ENCODE measurements at places on chromosomes 1 and 21. TPM values are rescaled to one million over a fixed set of nuclear protein-coding genes. Genes with fewer than 3 reads are reported as not detected.
A peak's percentile ranks its signal among the peaks of the same experiment; 100 is the strongest.

Gene RIPK4
- total RNA-seq, result 0.47 TPM

Gene MAP1LC3C
- not detected for total RNA-seq

Gene NBPF1
- 21.1 TPM for total RNA-seq

Gene HSD3B1
- total RNA-seq, result not detected

Gene MFAP2
- 16.7 TPM for total RNA-seq

Gene MORN1
- 5.0 TPM for total RNA-seq

Gene MIXL1
- not detected for total RNA-seq

Gene CLCA1
- total RNA-seq, result not detected

Gene LRRC39
- 0.13 TPM for total RNA-seq

Gene PRRX1
- total RNA-seq, result 1.2 TPM

Gene EFNA1
- total RNA-seq, result 0.91 TPM

Gene C1QC
- not detected for total RNA-seq

Gene GSTM3
- total RNA-seq, result 223 TPM

GRCh38 chr1:78184460-78185072, 138.8 kb downstream of the GIPC2 start:
- H3K27me3 ChIP-seq, result no peaks in the 10 kb centered on the region
- no peaks in the 10 kb centered on the region for H3K4me1 ChIP-seq
- no peak overlapping the region for H3K4me3 ChIP-seq

- no peaks in the 10 kb centered on the region for H3K4me1 ChIP-seq
- no peak for DNase-seq
- no peak overlapping the region for H3K4me3 ChIP-seq
- H3K27ac ChIP-seq, result no peak overlapping the region
Measured at GRCh38 chr1:108056436-108056990, 91.5 kb upstream of the VAV3 start.

DNA sequence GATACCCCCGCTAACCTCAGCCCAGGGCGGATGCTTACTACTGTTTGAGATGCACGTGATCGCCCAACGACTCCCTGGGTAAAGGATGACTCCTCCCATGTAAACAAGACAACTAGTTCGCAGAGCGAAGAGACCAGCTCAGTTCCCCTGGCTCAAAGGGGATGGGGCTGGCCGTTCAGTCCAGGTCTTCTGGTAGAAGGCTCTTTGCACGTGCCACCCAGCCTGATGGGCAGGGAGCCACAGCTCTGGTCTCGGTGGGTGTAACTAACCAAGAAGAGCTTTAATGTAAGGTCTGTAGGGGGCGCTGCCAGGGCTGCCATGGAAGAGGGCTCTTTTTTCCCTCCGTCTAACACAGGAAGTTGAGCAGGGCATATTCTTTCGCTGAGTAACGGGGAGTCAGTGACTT, 49.4 kb upstream of the PARP1 start:
- H3K4me3 ChIP-seq, result no peak overlapping the region
- no peaks in the 10 kb centered on the region for H3K4me1 ChIP-seq
- no peaks in the 10 kb centered on the region for H3K27me3 ChIP-seq
- H3K27ac ChIP-seq, result no peak overlapping the region
- no peaks in the 10 kb centered on the region for H3K36me3 ChIP-seq
- no peak for DNase-seq

- no peak overlapping the region for H3K27ac ChIP-seq
- no peaks in the 10 kb centered on the region for H3K27me3 ChIP-seq
- H3K36me3 ChIP-seq, result no peaks in the 10 kb centered on the region
- no peaks in the 10 kb centered on the region for H3K4me1 ChIP-seq
- no peak for DNase-seq
Measured at GRCh38 chr1:4058122-4058521, 158.1 kb upstream of the C1orf174 start.

- H3K4me3 ChIP-seq, result peak within 1 kb of the TSS; percentile 18
- no peaks in the 10 kb centered on the region for H3K27me3 ChIP-seq
- H3K27ac ChIP-seq, result peak within 1 kb of the TSS; percentile 99
- H3K4me1 ChIP-seq, result peaks cover 55% of the 10 kb centered on the region
- peaks cover 34% of the 10 kb centered on the region for H3K36me3 ChIP-seq
- peak; percentile 92 for DNase-seq
Measured at GRCh38 chr1:44808063-44808937, at the start of gene BTBD19. Gene BTBD19, plus strand, starts transcription at chr1:44808523. Its CDS starts 298 bp downstream, at chr1:44808821.

GRCh38 chr1:235642011-235642942, 7.3 kb downstream of the GNG4 start:
- H3K4me1 ChIP-seq, result peaks cover 15% of the 10 kb centered on the region
- H3K27ac ChIP-seq, result peak overlapping the region; percentile 31
- H3K27me3 ChIP-seq, result no peaks in the 10 kb centered on the region
- DNase-seq, result peak; percentile 71
- peak overlapping the region; percentile 14 for H3K4me3 ChIP-seq

- no peaks in the 10 kb centered on the region for H3K4me1 ChIP-seq
- DNase-seq, result no peak
- H3K4me3 ChIP-seq, result no peak overlapping the region
- H3K36me3 ChIP-seq, result no peaks in the 10 kb centered on the region
Measured at GRCh38 chr1:57316291-57316690, 107.6 kb downstream of the DAB1 start.

DNA sequence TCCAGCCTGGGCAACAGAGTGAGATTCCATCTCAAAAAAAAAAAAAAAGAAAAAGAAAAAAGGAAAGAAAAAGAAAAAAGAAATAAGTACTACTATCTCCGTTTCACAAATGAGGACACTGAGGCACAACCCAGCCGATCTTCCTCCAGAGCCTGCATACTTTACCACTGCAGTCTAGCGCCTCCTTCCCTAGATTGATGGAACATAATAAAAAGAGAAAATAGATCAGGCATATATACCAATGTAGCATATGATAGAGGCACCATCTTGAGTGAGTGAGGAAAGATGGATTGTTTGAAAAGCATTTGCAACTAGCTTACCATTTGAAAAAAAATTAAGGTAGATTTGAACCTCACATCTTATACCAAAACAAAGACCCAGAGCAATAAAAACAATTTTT, 5.2 kb upstream of the DPM3 start:
- H3K27ac ChIP-seq, result no peak overlapping the region
- peaks cover 4% of the 10 kb centered on the region for H3K27me3 ChIP-seq
- no peak for DNase-seq
- H3K36me3 ChIP-seq, result no peaks in the 10 kb centered on the region
- H3K4me1 ChIP-seq, result peaks cover 2% of the 10 kb centered on the region

- H3K27me3 ChIP-seq, result peaks cover 34% of the 10 kb centered on the region
- no peak for DNase-seq
- no peak overlapping the region for H3K27ac ChIP-seq
Measured at GRCh38 chr21:41169701-41170100, 1.7 kb downstream of the BACE2 start.

DNA sequence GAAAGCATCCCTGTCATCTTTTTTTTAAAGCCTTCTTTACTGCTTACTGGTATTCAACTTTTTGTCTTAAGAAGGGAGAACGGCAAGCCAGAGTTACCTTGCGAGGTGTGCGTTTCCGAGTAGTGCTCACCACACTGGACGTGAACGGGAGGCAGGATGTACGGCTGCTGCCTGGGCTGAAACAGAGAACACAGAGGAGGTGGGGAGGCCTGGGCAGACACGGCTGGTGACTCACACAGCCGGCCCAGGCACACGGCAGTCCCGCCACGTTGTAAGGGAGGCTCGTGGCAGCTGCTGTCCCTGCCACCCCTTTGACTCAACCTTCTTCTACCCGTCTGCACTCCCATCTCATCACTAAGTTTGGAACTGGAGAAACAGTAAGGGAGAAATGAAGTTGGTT, 105.8 kb downstream of the SMYD2 start:
- H3K4me3 ChIP-seq, result no peak overlapping the region
- peaks cover 69% of the 10 kb centered on the region for H3K36me3 ChIP-seq
- H3K27me3 ChIP-seq, result no peaks in the 10 kb centered on the region
- peak; percentile 82 for DNase-seq
- peaks cover 33% of the 10 kb centered on the region for H3K4me1 ChIP-seq

GRCh38 chr1:53942127-53942957, 3.2 kb downstream of the IFT25 start:
- H3K36me3 ChIP-seq, result peaks cover 27% of the 10 kb centered on the region
- no peak overlapping the region for H3K27ac ChIP-seq
- no peaks in the 10 kb centered on the region for H3K27me3 ChIP-seq
- H3K4me3 ChIP-seq, result no peak overlapping the region

GRCh38 chr21:43775795-43776430, at the start of gene CSTB:
Gene CSTB, minus strand, starts transcription at chr21:43776308. Its CDS starts 39 bp downstream, at chr21:43776269.
- H3K4me1 ChIP-seq, result peaks cover 10% of the 10 kb centered on the region
- peak within 1 kb of the TSS; percentile 88 for H3K27ac ChIP-seq
- peak within 1 kb of the TSS; percentile 94 for H3K4me3 ChIP-seq
- H3K27me3 ChIP-seq, result no peaks in the 10 kb centered on the region
- peak; percentile 83 for DNase-seq
- H3K36me3 ChIP-seq, result peaks cover 29% of the 10 kb centered on the region

DNA sequence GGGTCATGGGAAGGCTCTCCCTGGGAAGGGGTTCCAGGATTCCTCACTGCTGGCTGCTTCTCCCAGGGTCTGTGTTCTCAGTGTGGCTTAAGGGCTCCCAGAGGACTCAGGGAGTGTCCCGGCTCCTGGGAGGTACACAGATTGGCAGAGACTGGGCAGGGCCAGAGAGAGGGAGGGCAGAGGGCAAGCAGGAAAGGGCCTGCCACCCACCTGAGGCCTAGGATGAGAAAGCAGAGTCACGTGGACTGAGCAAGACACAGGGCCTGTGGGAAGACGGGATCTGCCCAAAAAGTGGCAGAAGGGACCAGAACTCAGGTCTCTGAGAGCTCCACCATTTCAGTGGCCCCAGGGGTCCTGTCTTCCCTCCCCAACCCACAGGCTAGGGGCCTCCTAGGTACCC, 871 bp downstream of the SLFNL1 start:
- DNase-seq, result no peak
- peaks cover 6% of the 10 kb centered on the region for H3K4me1 ChIP-seq
- no peaks in the 10 kb centered on the region for H3K27me3 ChIP-seq

DNA sequence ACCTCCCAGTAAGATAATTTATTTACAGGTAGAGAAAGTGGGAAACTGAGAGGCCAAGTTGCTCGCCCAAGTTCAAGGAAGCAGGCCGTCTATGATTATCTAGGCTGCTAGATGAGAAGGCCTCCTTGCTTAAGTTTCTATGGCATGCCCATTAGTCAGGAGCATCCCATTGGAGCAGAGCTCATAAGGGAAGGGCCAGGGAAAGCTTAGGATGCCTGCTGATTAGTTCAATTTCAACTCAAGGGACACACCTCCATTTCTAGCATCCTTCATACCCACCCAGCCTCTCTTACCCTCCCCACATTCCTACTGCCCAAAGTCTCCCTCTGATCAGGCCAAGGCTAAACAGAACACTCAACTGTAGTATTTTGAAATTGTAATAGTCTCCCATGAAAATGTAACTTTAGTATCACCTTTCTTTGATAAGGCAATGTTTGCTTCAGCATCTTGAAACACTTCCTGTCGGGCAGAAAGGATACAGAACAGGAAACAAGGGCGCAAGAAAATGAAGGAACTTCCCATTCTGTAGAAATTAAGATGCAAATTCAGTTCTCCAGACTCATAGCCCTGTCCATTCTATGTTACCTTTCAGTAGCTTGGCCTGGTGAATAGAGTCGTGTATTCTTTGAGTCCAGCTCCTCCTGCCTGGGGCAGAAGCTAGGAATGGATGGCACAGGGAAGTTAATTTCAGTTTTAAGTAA, 46.3 kb upstream of the TARBP1 start:
- H3K27me3 ChIP-seq, result no peaks in the 10 kb centered on the region
- peaks cover 11% of the 10 kb centered on the region for H3K4me1 ChIP-seq
- H3K27ac ChIP-seq, result no peak overlapping the region
- no peaks in the 10 kb centered on the region for H3K36me3 ChIP-seq
- DNase-seq, result no peak

- H3K4me3 ChIP-seq, result no peak overlapping the region
- no peak overlapping the region for H3K27ac ChIP-seq
- no peak for DNase-seq
Measured at GRCh38 chr21:34999397-34999941, 49.6 kb downstream of the RUNX1 start.

- DNase-seq, result no peak
- peaks cover 69% of the 10 kb centered on the region for H3K36me3 ChIP-seq
- H3K27me3 ChIP-seq, result no peaks in the 10 kb centered on the region
- H3K4me3 ChIP-seq, result no peak overlapping the region
Measured at GRCh38 chr1:93659822-93660503, 21.7 kb downstream of the BCAR3 start.

GRCh38 chr1:167748906-167749305, 27.1 kb downstream of the MPZL1 start:
- no peak overlapping the region for H3K4me3 ChIP-seq
- H3K27me3 ChIP-seq, result no peaks in the 10 kb centered on the region
- no peak for DNase-seq
- peaks cover 1% of the 10 kb centered on the region for H3K36me3 ChIP-seq
- peaks cover 11% of the 10 kb centered on the region for H3K4me1 ChIP-seq

- H3K4me1 ChIP-seq, result peaks cover 31% of the 10 kb centered on the region
- H3K27ac ChIP-seq, result no peak overlapping the region
- peaks cover 6% of the 10 kb centered on the region for H3K36me3 ChIP-seq
- no peak overlapping the region for H3K4me3 ChIP-seq
Measured at GRCh38 chr1:9238550-9238949, 4.0 kb downstream of the H6PD start.

- no peak for DNase-seq
- no peak overlapping the region for H3K27ac ChIP-seq
- H3K4me1 ChIP-seq, result peaks cover 27% of the 10 kb centered on the region
- H3K4me3 ChIP-seq, result no peak overlapping the region
- no peaks in the 10 kb centered on the region for H3K27me3 ChIP-seq
- 0 out of 2 replicates have a peak, but pooled peaks cover 4% of the 10 kb centered on the region for H3K36me3 ChIP-seq
Measured at GRCh38 chr1:8512504-8512903, 194.6 kb downstream of the SLC45A1 start.

DNA sequence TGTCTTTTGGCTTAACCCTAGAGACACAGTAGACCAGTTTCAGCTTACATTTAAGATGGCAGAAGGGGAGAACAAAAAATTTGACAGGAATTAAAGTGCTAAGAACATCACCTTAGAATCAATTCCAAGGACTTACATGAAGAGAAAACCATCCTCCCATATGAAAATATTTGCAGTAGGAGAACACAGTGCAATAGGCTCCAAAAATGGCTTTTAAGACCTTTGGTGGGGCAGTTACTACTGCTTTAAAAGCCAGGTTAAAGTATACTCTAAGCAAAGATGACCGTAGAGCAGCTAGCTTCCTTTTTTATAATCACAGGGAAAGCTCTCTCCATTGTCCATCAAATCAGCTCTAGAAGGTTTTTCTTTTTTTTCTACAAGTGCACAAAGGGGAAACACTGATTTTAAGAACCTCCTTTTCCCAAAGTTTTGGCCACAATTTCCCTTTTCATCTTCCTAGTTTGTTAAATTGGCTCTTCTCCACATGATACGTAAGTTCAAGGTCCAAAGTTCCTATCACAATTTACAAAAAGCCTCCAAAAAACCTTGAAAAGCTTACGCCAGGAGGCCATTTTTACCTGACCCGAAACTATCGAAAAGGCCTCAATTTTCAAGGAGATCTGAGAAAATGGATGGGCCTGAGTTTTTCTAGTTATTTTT, 3.3 kb downstream of the TXNIP start:
- H3K4me3 ChIP-seq, result no peak overlapping the region
- peaks cover 32% of the 10 kb centered on the region for H3K36me3 ChIP-seq
- no peak for DNase-seq
- H3K27me3 ChIP-seq, result no peaks in the 10 kb centered on the region
- H3K27ac ChIP-seq, result no peak overlapping the region

DNA sequence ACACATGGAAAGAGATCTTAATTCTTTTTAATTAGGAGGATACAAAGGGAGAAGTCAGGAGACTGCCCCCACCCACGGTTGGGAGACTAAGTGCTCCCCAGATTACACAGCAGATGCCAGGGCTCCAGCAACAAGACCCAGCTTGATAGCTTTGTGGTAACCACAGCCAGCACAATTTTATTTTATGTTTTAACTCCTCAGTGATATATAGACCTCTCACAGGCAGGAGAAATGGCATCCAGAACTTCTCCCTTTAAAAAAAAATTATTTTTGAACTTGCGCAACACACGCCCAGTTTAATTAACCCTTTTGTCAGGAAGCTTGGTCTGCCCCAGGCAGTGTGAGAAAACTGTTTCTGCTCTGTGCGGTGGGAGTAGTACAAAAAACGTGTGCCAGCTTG, 62.6 kb upstream of the ACOT11 start:
- no peak overlapping the region for H3K27ac ChIP-seq
- no peaks in the 10 kb centered on the region for H3K27me3 ChIP-seq
